ENCODE measurements at places on chromosomes 2 and 18.

DNA sequence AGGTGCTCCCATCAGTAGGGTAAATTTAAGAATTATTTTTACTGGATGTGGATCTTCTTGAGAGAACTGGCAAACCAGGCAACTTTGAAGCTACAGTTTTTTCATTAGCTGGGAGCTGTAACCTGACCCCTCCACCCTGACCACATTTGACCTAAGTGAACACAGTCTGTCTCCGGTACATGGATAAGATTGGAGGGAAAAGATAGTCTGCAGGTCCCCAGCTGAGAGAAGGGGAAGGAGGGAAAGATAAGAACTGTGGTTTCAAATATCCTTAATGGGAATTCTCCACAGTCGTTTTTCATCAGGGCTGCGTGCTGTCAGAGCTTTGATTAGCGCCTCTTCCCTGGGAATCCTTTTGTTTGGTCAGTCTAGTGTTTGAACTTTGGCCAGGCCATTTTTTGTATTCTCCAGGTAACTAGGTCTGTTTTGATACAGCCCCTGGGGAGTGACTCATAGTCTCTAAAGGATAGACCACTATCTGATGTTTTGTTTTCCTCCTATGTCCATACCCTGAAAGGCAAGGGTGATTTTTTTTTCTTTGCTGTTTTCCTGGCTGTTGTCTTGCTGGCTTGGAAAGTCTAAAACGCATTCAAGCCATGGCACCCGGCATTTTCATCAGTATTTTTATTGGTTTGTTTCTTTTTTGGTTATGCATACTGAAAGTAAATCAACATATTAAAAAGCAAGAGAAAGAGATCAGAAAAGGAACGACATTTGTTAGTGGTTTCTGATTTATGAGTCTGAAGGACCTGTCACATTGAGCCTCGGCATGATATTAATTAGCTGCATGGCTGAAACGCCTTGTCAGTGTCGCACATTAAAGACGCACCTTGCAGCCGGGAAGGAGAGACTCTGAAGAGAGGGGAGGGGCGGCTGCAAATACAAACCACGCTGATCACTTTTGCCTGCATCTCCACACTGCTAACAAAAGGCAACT is 183.4 kb upstream of the FN1 start:
- DNase-seq = no peak

- no peak for DNase-seq
These were observed 309.5 kb upstream of the LYPD1 start for GRCh38 chr2:132979339-132980093.

DNA sequence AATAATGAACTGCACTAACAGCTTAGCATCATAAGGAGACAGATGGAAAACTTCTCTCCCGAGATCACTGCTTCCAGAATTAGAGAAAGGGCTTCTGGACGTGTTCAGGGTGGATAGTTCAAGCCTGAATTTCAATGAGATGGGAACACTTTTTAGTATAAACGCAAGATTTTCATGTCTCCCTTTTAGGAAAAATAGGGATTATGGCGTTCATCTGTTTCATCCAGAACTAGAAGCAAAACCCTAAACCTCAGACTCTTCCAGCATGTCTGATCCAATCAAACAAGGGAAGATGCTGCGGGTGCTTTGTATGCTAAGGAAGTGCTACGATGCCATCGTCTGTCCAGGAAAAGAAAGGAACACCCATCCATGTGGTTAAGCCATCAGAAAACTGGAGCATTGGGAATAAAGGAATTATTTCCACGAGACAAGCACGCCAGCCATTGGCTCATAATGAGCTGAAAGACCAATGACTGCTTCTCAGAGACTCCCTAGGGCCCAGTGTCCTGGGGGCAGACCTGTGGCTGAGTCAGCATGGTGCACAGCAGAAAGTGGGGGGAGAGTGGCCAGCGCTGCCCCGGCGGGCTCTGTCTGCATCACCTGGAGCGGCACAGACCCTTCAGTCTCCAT is 65.9 kb upstream of the AFF3 start:
- DNase-seq = no peak

GRCh38 chr18:24031916-24032315 is 17.4 kb downstream of the TTC39C start:
- DNase-seq = no peak

DNA sequence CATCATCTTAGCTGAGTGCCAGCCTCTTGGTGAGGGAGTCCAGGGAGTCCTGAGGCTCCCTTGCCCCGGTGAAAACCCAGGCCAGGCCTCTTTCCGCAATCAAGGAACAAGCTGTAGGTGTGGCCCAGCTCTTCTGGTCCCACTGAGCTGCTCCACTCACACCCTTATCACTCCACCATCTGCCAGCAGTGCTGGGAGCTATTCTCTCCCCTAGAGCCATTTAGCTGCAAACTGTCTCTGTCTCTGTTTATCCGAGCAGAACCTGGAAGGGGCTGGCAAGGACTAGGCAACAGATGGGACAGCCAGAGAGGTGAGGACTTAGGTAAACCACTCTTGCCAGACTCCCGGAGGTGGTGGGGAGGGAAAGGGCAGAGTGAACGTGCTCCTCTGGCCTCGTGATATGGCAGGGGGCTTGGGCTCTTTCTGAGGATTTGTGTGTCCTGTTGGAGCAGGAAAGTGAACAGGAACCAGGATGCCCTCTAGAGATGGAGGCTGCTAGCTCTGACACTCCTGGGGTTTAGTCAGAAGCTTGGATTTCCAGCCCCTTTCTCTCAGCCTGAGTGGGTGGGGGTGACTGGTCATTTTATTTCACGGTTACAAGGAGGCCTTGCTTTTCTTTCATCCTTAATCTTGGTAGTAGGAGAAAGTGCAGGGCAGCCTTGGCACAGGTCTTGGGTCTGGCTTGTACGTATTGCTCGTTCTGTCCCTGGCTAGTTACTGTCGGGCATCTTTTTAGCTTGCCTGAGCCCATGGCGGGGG is 19.6 kb downstream of the B3GNT2 start:
- DNase-seq = no peak
